ENCODE measurements at places on chromosomes 13 and 19.
A peak's percentile ranks its signal among the peaks of the same experiment; 100 is the strongest.

- DNase-seq: peak; percentile 87
Observed at GRCh38 chr19:44748426-44749254, at the start of gene BCL3. BCL3 (plus strand) TSS chr19:44748708; CDS start chr19:44748791, 83 bp downstream.

GRCh38 chr19:17754634-17755442, 3.6 kb downstream of the FCHO1 start:
- peak; percentile 34 for DNase-seq

DNA sequence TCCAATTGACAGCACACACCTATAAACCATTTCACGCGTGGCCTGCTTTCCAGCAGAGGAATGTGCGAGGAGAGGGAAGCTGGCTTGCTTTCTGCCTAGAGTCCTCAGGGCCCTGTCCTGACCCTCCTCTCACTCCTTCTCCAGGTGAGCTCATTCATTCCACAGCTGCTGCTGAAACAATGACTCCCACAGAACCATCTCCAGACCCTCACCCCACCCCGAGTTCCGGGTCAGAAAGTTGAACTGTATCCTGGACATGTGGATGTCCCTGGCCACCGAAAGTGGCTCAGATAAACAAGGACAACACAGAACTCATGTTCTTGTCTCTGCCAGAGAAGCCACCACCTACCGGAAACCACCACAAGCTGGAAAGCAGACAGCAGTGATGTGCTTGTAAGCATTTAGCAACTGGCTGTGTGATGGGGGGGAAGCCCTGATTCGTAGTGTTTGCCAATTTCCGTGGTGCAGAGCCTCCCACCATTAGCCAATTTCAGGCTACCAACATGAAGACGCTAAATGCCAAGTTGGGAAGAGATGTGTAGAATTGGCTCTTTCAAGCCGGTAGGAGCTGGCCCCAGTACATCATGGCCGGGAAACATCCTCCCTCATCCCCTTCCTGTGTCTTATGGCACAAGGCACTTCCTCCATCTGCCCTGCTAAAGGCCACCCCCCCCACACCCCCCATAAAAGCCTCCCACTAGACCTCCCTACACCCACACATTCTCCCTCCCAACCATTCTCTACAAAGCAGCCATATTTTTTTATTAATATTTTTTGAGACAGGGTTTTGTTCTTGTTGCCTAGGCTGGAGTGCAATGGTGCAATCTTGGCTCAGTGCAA, 5.0 kb downstream of the SYCE2 start:
- no peak for DNase-seq

- DNase-seq: peak; percentile 84
Observed at GRCh38 chr19:19160461-19161035, 9.5 kb downstream of the MEF2B start.

DNA sequence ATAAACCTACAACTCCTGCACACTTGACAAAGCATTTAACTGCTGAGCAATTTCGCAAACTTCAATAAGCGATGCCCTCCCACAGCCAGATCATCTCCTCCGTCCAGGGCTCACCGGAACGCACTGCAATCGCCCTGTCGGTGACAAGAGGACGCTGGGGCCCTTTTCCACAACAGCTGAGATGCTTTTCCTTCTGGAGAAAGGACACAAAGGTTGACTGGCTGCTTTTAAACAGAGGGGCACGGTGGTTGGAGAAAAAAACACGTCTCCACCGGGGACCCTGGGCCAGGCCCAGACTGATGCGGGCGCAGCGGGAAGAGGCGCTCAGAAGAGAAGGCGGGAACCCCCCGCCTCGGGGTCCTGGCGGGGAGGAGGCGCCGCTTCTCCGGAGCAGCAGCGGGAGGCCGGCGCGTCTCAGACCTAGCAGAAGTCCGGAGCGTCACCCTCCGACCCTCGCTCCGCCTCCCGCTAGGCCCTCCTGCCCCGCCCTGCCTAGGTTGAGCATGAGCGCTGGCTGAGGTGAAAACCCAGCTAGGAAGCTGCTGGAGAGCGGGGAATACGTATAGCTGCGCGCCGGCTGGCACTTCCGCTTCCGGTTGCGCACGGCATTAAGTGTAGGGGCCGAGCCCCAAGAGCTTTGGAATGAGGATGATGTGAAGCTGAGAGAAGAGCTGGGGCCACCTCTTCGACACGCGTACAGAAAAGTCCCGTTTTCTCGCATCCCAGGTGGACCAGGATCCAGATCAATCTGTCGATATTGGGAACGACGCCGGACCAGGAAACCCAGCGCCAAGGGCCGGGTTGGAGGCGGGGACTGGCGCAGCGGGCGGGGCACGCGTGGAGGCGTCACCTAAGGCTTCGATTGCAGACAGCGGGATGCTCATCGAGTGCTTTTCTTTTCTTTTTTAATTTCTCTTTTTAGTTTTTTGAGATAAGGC, at the start of gene ZNF846:
TSS of gene ZNF846 (minus strand) at position 564 of the 938 bp plus-strand sequence. CDS start 3,788 bp downstream, outside the sequence.
- peak; percentile 96 for DNase-seq

DNA sequence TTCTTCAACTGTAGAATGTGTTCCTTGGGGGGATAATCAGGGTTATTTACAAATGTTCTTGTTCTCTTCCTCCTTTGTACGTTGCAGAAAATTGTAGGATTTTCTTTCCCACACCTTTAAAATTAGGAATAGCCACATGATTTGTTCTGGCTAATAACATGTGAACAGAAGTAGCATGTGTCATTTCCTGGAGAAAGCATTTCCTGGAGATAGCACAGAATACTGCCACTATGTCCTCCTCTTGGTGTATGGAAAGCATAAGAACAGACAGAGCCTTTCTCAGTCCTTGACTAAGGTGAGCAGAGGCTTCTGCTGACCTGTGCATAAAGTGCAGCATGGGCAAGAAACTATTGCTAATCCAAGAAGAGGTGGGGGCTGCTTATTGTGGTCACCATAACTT, 101.8 kb downstream of the FAM216B start:
- DNase-seq: no peak

GRCh38 chr19:8890260-8890659, 58.1 kb downstream of the MBD3L1 start:
- DNase-seq: no peak

DNA sequence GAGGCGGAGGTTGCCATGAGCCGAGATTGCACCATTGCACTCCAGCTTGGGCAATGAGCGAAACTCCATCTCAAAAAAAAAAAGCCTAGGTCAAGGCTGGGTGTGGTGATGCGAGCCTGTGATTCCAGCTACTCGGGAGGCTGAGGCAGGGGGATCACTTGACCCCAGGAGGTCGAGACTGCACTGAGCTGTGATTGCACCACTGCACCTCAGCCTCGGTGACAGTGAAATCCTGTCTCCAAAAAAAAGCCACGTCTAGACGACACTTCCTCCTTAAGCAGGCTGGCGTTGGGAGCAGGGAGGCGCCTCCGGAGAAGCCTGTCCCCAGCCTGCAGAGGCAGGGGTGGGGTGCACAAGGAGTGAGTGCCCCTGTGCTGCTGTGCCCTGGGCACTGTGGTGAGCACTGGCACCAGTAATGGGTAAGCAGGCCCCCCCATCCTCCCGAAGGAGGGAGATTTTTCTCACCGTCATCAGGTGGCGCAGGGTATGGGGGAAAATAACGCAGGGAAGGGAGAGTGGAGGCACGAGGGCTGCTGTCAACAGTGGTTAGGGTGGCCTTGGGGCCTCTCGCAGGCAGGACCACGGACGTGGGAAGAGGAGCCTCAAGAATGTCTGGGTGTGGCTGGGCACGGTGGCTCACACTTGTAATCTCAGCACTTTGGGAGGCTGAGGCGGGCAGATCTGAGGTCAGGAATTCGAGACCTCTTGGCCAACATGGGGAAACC, 706 bp downstream of the P2RY11 start:
- DNase-seq: peak; percentile 59

GRCh38 chr13:44437356-44438233, 64.0 kb downstream of the SERP2 start:
- DNase-seq: no peak

DNA sequence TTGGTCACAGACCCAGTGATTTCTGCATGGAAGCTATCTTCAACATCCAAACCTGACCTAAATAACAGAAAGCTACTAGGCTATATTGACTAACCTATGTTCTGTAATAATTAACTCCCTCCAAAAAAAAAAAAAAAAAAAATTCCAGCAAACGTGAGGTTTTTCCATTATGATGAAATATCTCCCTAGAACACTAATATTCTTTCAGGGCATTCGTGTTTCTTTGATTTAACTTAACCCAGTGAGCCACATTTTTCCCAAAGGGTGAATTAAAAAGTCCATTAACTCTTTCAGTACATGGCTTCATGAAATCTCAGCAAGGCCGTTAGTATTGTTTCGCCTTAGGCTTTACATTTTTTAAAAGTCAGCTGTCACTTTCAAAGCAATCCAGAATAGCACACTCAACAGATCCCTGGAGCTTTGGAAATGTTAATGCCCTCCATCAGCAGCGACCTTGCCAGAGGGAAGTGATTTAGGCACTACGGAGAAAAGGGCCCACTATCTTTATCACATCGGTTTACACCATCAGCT, 175.8 kb downstream of the DCT start:
- DNase-seq: no peak

DNA sequence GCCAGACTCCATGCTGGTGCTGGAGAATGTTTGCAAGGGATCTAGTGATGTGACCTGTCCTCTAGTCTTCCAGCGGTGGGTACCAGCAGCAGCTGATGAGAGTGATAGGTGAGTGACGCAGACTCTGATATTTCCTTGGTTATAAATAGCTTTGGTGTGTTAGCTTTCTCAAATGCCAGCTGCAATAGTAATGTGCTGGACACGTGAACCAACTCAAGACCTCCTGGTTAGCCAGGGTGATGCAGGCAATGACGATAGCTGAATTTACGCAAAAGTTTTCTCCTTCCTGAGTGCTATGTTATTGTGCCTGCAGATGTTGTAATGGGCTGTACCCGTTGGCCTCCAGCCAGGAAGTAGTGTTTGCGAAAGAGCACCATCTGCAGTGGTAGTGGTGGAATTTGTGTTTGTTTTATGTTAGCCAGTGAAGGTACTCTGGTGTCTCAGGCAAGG, 129.5 kb downstream of the CYSLTR2 start:
- DNase-seq: no peak

GRCh38 chr19:2511570-2511969, 35.6 kb downstream of the GADD45B start:
- peak; percentile 48 for DNase-seq

- no peak for DNase-seq
Observed at GRCh38 chr13:66855131-66855530, 375.0 kb downstream of the PCDH9 start.

DNA sequence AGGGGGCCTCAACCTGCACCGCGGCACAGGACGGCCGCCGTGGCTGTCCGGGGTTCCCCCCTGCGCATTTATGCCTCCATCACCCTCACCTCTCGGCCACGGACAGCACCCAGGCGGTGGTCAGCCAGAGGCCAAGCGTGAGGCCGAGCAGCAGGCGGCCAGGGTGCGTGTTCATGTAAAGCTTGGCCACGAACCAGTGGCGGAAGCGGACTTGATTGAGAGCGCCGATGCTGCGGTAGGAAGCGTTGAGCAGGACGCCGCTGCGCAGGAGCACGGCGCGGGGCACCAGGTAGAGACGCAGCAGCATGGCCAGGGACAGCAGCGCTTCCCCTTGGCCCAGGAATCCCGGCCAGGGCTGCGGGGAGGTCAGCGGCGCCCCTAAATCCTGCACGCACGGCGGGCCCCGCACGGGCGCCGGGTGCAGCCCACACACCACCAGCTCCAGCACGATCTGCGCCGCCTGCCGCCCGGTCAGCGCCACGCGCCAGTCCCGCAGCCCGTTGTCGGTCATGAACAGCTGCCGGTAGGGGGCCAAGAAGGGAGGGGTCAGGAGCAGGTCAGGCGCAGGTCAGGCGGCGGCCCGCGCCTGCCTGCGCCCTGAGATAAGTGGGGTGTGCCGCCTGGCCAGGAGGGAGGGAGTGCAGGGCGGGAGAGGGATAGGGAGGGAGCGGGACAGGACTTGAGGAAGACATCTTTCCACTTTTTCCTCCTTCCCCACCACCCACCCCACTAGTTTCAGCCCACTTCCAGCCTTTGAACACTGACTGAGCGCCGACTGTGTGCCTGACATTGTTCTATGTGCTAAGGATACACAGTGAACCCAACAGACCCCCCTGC, 6.5 kb downstream of the KCNN4 start:
- peak; percentile 96 for DNase-seq

DNA sequence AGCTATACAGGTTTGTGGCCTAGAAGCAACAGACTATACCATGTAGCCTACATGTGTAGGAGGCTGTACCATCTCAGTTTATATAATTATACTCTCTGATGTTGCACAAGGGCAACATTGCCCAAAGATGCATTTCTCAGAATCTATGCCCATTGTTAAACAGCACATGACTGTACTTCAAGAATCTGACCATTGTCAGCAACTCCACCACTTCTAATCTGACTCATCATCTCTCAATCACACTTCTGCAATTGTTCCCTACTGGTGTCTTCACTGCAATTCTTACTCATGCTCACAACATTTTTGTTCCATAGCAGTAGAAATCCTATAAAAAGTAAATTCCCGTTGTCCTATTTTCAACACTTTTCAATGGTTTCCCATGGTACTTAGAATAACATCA, 63.9 kb upstream of the ATXN8OS start:
- no peak for DNase-seq
